A673 (cell line): ENCODE measurements at places on chromosomes 3 and 15.

- DNase-seq: no peak
Measured at GRCh38 chr3:159187706-159188105, 385.9 kb downstream of the MFSD1 start.

- DNase-seq: no peak
Measured at GRCh38 chr3:53956586-53956985, 64.9 kb upstream of the SELENOK start.

DNA sequence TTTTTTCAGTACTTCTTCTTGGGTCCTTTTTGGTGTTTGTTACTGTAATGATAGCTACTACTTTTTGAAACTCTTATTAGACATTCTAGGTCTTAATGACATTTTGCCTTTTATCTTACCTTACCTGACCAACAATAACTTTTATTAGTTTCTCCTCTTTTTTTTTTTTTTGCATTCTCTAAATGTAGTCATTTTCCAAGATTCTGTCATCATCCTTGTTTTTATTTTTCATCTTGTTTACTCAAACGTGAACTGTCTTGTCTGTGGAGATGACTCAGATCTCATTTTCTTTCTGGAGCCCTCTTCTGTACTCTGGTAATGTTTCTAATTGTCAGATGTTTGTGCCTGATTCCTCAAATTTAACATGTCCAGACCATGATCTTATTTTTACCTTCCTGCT lies 2.9 kb downstream of the ABHD5 start:
- DNase-seq: no peak

GRCh38 chr15:44598892-44599291 lies 61.9 kb downstream of the EIF3J start:
- peak; percentile 31 for DNase-seq

GRCh38 chr3:167743799-167744198 lies 8.3 kb downstream of the SERPINI1 start:
- peak; percentile 7 for DNase-seq

GRCh38 chr3:172325461-172325860 lies 122.8 kb downstream of the GHSR start:
- DNase-seq: no peak

DNA sequence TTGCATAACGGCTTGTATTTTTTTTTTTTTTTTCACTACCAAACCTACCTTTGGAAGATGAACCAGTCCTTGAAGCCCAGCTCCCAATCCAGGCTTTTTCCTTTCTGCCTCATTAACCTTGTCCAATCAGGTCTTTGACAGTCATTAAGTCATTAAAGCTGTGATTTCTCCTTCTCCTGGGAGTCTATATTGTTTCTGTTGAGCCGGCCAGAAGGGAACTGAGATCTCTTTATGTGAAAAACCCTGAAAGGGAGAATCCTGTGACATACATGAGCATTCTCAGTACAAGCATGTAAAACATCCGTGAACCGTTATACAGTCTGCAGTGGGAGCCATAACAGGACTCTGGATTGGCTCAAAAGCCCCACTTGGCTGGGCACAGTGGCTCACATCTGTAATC lies 40.0 kb downstream of the ZNF589 start:
- no peak for DNase-seq

DNA sequence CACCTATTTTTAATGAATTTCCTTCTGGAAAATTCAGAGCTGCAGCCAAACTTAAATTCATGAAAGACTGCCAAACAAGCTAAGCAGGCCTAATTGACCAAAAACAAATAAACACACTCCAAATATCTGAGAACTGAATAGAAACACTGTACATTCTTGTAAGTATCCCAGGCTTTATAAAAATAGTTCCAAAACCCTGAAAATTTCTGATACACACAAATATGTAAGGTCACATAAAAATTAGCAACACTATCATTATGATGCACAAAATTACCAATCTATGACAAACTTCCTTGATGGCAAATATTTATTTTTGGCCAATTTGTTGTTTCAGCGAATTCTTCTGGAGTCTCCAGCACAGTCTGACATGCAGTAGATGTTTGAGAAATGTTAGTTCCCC lies 117.9 kb upstream of the UBE2E2 start:
- no peak for DNase-seq

DNA sequence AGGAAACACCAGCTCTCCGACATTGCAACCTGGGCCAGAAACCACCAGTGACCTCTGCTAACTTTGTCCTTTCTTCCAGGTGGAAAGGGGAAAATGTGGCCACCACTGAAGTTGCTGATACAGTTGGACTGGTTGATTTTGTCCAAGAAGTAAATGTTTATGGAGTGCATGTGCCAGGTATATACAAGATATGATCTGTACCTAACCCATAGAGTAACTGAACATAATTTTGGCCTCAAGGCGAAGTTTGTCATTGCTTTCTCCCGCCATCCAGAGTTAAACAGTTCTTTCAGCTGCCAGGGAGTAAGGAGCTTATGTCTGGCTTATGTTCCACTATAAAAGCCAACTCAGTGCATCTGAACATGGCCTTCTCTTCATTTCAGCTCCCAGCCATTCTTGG lies 36.7 kb downstream of the HDC start:
- no peak for DNase-seq

DNA sequence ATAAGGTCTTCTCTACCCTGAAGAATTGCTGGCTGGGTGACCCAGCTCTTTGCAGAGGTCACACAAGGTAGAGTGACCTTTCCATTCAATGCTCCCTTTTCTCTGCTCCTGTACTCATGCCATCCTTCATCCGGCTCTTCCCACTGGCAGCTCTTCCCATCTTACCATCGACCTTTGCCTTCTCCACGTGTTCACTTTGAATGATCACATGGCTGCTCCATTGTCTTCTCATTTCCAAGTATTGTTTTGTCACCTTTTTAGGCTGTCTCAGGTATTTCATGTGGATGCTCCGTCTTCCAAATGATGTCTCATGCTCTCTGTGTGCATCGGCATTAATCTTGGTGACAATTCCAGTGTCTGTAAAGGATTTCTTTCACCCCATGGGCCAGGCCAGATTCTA lies 76.6 kb upstream of the ONECUT1 start:
- no peak for DNase-seq

DNA sequence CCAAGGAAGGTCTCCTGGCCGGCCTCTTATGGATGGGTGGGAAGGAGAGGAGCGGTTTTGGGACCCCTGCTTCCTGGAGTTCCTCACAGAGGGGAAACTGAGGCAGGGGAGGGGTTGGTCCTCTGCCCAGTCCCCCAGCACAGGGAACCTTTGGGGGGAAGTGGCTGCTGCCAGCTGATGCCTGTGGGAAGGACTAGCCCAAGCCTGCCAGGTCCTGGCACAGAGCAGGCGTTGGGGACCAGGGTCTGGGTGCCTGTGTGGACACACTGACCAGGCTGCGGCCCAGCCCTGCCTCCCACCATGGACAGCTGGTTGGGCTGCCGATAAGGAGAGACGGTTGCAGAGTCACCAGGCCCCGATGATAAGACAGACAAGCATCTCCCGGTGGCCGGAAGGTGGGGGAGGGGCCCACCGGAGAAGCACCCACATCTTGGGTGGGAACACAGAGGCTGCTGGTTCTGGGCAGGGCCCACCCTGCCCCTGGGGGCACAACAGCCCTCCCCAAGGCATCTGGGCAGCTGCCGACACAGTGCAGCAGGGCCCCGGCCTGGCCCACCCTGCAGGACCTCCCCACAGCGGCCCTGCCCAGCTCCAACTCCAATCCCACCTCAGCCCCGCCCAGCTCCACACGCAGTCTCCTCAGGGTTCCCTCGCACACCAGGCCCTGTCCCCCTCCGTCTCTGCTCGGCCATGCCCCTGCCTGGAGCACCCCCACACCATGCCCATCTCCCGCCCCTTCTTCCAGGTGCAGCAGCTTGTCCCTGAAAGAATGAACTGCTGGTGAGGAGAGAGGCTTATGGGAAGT lies 50.7 kb downstream of the DNAJB8 start:
- DNase-seq: no peak

- DNase-seq: no peak
Measured at GRCh38 chr3:61832375-61833229, 271.2 kb downstream of the PTPRG start.

DNA sequence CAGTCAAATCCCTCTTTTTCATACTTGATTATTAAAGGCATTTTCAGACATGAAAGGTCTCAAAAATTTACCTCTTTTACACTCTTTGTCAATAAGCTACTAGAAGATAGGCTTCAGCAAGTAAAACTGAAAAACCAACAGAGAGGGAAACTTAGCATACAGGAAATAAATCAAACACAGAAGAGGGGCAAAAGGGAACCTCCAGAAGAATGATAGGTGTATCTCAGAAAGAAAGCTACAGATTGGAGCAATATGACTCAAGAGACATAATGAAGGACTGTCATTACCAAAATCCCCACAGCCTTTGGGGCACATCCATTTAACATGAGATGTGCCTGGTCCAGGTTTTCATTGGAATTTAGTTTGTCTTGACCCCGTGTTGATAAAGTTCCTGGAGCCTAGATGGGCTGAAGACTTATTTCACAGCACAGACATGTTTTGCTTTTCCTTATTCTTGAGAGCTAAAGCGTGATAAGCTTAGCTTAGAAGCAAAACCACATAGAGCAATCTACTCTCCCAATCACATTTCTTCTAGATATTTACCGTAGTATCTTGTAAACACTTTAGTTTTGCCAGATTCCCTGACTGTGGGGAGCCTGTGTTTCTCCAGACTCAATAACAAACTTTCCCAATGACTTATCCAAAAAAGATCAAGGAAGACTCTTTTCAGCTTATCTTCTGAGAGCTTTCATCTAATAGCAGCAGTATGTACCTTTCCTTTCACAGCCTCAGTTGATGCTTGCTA lies 11.7 kb downstream of the LRRFIP2 start:
- DNase-seq: no peak

DNA sequence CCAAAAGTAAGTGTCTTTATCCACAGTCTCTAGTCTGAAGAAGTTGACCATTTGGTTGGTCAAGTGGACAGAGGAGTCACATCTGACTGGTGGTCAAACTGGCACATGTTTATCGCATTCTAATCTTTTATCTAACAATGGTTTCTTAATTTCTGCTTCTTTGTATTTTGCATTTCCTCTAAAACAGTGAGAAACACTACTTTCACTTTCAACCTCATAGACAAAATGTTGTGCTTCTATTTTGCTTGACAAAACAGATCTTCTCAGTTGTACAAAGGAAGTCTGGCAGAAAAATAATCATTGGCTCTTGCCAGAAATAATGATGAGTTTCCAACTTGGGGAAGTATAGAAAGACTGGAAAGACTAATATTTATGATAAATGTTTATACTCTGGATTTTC lies 103.9 kb downstream of the MME start:
- DNase-seq: no peak

- no peak for DNase-seq
Measured at GRCh38 chr15:74890665-74890960, 771 bp downstream of the MPI start.

GRCh38 chr15:62087671-62088352 lies 21.0 kb downstream of the C2CD4A start:
- peak; percentile 15 for DNase-seq

DNA sequence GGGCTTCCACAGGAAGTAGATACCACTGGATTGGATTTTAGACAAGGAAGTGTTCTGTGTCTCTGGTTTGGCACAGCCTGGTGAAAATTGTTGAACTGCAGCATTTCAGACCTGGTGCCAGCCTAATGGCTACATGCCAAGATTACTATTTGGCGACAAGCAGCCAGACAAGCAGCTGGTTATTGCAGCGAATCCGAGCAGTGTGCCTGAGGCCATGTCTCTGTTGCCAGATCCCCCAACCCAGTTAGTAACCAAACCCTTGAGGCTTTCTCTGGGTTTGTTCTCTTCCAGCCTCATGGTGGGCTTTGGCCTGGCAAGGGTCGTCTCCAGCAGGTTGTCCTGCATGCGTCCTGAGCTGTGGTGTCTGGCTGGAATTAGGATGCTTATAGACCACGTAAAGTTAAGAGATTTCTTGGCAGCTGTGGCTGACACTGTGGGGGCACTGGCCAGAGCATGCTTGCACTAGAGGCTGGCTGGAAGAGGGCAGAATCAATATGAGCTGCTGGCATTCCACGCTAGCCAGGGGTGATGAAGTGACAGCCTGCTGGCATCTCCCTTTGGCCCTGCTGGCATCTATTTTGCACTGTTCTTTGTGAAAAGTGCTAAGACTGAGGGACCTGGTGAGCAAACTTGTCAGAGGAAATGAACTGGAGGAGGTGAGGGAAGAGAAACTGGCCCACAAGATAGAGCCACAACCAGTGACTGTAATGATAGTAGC lies 172.6 kb downstream of the RBMS3 start:
- DNase-seq: peak; percentile 40
